ENCODE measurements at places on chromosomes 1 and 21.

DNA sequence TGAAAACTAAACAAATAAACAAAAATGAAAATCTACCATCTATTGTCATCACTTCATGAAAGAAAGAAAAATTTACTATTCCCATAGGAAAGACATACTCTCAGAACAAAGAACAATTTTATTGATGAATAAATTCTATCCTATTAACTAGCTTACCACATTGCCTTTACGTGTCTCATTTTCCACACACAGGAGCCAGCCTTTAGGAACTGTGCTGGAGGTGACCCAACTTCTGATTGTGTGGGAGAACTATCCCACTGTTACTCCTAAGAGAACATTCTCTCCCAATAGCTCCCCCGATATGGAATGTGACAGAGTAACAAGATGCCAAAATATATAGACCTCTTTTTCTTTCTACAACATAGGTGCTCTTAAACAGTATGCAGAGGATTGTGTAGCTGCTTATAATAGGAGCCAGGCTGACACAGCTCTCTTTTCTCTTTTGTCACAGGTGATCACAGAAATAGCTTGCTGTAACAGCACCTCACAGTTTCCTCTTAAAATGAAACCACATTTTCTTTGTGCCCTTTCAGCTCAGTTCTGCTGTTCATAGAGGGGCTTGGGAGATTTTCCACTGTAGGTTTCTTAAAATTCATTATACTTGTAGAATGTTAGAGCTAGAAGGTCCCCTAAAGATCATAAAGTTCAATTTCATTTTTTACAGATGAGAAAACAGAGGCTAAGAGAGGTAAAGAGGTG lies 35.5 kb downstream of the C21orf91 start:
- DNase-seq: no peak

DNA sequence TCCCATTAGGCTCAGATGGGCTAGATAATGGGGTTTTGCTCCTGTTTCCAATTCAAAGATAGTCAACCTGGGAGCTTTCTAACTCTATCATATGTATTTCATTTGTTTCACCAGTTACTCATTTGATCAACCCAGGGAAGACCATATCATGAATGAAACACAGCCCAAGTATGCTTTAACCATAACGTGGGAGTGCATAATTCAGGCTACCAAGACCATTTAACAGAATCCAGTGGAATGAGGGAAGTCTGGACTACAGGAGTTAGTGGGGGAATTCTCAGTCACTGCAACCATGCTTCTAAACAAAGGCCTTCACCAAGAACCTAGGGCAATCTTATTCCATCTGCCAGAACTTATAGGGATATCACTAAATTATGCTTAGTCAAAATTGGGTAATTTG lies 15.0 kb upstream of the SLC16A1 start:
- no peak for DNase-seq

DNA sequence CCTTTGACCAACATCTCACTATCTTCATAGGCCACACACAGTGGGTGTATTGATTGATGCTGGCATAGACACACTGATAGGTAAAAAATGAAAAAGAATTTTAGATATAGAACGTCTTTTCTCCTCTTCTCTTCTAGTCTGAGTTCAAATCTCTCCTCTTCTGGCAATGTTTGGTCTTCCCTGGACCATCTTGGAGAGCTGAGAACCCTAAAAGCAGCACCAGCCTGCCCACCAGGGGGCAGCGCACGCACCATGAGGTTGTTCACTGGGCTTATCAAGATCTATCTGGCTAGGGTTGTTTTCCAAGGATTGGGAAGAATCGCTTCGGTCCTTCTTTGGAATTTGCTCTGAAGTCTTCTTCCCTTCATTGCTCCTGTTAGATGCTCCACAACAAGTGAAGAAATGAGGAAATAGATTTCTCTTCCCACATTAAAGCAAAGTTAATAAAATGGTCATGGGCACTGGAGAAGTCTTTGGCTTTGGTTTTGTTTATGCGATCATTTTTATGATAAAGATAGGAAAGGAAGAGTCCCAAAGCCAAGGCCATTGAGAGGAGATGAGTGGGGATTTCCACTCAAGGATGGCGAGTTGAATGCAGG lies 104.0 kb upstream of the OLIG2 start:
- DNase-seq: no peak

GRCh38 chr1:199098468-199098867 lies 459.6 kb downstream of the PTPRC start:
- DNase-seq: no peak

GRCh38 chr1:17799642-17800041 lies 44.5 kb downstream of the ACTL8 start:
- no peak for DNase-seq

DNA sequence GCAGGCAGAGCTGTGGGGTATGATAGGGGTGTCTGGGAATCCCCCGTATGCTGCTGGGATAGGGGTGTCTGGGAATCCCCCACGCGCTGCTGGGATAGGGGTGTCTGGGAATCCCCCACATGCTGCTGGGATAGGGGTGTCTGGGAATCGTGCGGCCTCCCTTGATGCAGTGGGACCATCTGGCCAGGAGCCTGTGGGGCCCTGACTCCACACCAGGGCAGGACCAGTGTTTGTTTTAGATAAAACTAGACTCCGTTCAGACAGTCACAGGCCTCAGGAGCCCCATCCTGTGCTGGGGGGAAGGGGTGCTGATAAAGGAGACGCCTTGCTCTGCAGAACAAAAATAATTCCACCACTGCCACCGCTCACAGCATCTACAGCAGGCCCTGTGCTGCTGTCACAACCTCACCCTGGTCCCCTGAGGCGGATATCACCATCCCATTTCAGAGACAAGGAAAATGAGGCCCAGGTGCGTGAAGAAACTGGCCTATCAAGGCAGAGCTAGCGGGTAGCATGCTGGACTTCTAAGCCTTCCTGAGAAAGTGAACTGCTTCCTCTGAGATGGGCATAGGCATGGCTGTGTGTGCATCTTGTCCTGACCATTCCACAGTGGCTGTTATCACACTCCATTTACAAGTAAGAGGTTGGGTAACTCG lies 24.0 kb downstream of the ECE1 start:
- DNase-seq: no peak

DNA sequence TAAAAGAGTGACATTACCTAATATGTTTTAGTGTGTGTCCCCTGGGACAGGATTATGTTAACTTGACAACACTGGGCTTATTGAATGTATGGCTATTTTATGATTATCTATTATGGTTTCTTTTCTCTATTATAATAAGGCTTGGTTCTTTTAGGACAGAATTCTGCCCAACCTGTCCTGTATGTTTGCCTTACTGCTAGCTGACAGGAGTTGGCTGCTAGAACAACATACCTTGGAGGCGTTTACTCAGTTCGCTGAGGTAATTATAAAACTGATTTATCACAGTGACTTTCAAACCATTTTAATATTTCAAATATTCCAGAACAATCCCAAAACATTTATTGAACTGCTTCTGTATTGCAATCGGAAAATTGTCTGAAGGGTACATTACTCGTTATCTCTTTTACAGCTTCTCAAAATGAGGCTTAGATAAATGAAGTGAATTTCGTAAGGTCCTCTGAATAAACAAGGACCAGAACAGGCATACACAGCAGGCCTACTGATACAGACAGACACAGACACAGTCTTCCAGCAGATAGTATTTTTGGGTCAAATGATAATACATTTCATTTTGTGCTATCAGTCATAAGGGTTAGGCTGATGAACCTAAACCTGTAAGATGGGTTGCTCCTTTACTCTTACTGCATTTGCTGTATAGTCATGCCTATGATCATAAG lies 44.2 kb downstream of the SCYL3 start:
- DNase-seq: no peak

GRCh38 chr1:61318319-61319125 lies 236.2 kb downstream of the NFIA start:
- no peak for DNase-seq

All from SIG-M5 (cell line).